GM20000 (cell line): ENCODE measurements at places on chromosomes 5 and 9.

- no peak for DNase-seq
Measured at GRCh38 chr5:1356873-1357787, 12.2 kb upstream of the CLPTM1L start.

DNA sequence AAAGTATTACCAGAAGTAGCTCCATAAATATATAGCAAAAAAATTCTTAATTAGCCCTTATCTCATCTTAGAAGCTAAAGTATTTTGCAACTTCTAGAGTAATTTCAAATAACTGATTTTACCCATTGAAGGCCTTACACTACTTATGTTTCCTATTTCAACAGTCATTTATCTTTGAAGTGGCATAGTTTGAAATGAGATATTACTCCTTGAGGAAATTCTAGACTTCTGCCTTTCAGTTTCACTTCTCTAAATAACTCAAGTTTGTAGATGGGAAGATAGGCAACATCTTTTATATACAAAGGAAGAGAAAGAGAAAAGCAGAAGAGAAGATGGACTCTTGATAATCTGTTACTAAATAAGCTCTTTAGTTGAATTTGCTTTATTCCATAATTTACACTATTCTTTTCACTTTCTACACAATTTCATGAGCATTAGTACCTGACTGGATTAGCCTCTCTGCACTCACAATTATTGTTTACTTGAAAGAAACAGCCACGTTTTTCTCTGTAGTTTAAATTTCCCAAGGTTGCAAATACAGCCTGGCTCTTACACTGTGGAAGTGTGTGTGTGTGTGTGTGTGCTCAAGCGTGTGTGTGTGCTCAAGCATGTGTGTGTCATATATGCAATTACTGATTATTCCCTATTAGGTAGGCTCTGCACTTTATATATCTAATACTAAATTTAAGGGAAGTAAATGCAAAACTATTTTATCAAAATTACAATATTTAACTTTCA is 60.6 kb upstream of the EMB start:
- peak; percentile 20 for DNase-seq

- peak; percentile 75 for DNase-seq
Measured at GRCh38 chr9:5186416-5187169, 1.2 kb upstream of the INSL6 start.

DNA sequence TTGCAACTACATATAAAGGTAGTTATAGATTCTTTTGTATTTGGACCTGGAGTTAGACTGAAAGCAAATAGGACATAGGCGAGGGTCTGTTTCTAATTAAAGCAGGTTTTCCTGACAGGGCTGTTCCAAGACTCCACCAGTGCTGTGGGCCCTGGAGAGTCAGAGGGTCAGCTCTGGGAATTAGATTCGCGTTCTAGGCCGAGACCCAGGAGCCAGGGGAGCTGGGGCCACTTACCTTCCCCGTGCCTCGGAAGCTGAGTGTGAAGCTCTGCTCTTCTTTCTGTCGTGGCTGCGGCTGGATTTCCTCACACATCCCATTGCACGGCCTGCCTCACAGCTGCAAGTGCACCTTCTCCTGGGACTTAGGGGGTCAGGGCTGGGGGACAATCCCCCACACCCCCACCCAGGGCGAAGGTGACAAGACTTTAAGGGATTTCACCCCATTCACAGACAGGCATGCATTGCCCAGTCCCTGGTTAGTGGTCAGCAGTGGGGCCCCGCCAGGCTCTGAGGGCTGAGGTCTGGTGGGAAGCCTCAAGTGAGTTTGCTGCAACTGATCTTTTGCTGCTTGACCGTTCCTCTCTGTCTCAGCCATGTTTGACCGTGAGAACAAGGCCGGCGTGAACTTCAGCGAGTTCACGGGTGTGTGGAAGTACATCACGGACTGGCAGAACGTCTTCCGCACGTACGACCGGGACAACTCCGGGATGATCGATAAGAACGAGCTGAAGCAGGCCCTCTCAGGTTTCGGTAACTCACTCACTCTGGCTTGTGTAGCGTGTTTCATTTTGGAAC is 15.3 kb upstream of the AHRR start:
- no peak for DNase-seq

DNA sequence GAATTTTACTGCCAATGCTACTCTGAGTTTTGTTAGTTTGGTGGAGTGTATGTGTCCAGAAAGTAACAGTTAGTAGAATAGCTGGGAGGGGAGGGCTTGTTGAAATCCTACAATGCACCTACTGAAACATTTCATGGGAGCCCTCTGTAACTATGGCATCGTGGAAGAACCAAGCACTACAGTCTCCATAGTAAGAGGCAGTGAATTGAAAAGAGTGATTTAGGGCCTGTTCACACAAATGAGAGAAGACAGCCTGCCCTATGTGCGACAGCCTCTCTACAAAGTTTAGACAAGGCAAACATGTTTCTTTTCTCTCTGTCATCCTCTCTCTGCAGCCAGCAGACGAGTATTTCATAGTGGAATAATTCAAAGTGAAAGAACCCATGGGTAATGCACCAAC is 676.6 kb downstream of the BRINP1 start:
- DNase-seq, result no peak

- no peak for DNase-seq
Measured at GRCh38 chr9:114316605-114317230, 6.2 kb upstream of the ORM1 start.

- no peak for DNase-seq
Measured at GRCh38 chr9:129576546-129577543, 44.1 kb downstream of the C9orf50 start.

GRCh38 chr5:179311091-179311470 is 34.2 kb downstream of the ADAMTS2 start:
- no peak for DNase-seq

DNA sequence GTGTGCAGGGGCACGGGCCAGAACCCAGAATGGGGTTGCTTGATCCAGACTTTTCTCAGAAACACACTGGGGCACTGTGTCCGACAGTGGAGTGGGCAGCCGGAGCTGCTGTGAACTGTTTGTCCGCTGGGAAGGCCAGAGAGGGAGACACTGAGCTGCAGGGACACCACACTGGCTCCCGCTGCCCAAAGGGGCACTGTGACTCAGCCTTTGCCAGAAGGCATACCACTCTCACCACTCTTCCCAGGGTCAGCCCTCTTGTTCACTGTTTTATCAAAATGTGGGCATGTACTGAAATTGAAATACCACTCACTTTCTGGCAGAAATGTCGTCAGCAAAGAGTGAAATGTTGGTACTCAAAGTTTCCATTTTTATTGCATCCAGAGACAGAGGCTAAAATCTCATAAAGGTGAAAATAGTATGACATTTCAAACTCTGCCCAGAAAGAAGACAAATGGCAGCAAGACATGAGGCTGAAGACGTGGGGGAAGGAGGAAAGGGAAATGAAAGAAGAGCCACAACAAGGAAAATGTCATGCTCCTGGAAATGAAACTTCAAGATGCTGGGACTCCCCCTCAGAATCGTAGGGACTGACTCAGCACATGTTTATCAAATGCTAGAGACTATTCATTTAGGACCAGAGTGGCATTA is 4.5 kb upstream of the IL7R start:
- peak; percentile 30 for DNase-seq

DNA sequence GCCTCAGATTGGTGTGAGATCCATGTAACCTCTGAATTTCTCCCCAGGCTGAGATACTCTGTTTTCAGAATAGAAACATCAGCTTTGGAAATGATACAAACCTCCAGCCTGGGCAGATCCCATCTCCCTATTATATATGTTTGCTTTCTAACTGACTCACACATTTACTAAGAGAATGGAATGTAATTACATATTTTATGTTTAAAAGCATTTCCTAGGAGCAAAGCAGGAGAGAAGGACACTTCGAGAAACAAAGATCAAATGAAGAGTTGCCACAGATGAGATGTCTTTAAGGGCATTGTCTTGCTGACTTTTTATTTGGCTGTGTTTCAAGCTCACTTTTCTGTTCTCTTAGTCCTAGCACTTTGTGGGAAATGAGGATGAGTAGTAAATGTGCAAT is 96.3 kb downstream of the CDH18 start:
- DNase-seq, result no peak

- DNase-seq, result no peak
Measured at GRCh38 chr9:125932012-125932411, 184.8 kb downstream of the PBX3 start.

GRCh38 chr9:8734760-8735159 is 935.2 kb upstream of the DMAC1 start:
- no peak for DNase-seq

DNA sequence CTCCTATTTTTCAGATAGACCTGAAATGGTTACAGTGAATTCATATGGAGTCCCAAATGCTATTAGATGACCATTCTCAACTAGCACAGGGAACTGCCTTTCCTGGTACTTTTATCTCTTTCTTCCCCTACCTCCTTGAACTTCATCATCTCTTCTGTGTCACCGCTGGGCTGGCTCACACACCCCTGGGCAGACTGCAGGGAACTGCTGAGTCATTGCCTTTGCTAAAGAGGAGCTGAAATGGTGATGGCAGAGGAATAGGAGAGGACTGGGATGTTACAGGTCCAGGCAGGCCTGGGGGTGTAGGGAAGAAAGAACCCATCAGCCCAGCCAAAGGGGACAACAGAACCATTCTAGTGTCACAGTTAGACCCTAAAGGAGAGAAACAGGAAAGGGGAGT is 322.3 kb downstream of the ASTN2 start:
- no peak for DNase-seq

GRCh38 chr9:116935149-116935897 is 248.2 kb downstream of the TRIM32 start:
- no peak for DNase-seq

DNA sequence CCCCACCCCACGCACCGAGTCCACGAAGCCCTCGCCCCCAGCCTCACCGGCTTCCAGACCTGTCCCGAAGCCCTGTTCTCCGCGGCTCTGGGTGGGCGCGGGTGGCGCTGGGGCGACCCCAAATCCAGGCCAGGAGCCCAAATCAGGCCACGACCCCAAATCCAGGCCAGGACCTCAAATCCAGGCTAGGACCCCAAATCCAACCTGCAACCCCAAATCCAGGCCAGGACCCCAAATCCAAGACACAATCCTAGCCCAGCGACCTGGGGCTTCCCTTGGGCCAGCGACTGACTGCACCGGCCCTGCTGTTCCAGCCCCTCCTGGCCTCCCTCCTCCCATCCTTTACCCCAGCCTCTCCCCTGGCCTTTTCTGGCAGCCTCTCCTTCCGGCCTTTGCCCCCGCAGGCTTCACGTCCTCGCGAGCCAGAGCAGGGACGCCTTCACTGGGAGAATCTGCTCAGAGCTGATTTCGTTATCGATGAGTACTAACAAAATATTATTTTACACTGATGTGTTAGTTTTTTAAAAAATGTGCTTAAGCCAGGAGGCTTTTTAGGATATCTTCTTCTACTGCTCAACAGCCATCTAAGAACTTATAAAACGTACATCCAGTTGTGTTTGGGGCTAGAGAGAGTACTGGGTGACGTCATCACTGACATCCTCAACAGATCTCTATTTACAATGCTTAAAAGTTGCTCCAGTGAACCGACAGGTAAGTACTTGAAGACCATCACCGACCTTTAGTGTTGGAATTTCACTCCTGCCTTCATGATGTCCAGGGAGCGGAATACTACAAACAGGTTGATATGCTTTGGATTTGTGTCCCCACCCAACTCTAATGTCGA is 34.7 kb downstream of the TRIP13 start:
- DNase-seq, result no peak

DNA sequence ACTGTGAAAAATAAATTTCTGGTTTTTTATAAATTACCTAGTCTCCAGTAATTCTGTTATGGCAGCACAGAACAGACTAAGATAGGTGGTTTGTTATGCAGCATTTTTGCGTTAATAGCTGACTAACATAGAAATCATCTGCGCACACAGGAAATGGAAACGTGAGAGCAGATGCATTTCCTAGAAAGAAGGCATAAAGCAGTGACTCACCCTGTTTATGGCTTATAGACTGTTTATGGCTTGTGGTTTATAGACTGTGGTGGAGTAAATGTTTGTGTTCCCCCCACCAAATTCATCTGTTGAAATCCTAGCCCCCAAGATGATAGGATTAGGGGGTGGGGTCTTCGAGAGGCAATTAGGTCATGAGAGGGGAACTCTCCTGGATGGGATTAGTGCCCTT is 18.3 kb upstream of the OSMR start:
- no peak for DNase-seq

DNA sequence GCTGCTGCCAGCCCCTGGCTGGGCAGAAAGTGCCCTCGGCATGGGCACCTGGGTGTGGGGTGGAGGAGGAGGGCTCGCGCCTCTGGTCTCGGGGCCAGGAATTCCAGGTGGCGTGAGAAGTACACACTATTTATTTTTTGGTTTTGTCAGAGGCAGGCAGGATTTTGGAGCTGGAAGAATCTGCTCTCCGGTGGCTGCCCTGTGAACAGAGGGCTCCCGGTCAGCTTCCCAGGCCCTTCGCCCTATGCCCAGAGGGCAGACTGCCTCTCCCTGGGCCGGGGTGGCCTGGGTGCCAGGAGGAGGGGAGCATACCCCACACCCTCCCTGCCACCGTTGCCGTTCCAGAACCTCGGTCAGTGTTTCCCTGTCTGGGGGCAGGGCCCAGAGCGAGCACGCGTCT is 8.3 kb downstream of the DOLPP1 start:
- DNase-seq, result no peak

DNA sequence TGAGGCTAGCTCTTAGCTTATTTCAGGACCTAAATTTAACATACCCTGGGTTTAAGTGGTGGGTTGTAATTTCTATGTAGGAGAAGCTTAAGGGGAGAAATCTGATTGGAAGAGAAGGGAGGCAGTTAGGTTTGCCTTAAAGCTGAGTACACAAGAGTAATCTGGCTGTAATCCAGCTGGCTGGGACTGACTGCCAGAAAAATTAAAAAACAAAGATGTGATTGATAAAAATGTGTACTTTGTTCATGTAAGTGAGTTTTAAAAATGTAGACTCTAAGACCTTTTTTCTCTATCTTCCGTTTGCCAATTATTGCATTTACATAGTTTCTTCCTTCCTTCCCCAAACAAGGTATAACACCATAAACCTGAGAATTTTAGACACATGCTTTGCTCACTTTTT is 17.5 kb upstream of the MSMP start:
- DNase-seq, result no peak

DNA sequence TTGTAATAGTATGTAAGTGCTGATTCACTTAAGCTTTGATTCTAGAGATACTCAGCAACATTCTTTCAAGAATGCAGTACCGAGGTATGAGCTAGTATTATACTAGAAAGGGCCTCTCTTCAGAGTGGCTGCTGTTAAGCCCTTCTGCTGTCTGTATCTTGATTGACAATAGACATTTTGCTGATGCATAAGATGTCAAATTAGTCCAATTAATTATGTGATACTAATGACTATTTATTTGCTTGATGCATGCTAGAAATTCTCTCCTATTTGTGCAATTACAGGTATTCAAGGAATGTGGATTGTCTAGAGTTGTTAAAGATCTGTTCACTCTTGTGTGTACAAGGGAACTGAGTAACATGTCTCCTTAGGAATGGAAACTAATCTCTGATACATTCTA is 92.3 kb upstream of the PTGER4 start:
- no peak for DNase-seq

- DNase-seq, result no peak
Measured at GRCh38 chr5:1686016-1686802, 113.4 kb downstream of the MRPL36 start.

- no peak for DNase-seq
Measured at GRCh38 chr5:81192373-81192750, 40.8 kb upstream of the CKMT2 start.
